ENCODE measurements at places on chromosomes 4 and X.
A peak's percentile ranks its signal among the peaks of the same experiment; 100 is the strongest.

DNA sequence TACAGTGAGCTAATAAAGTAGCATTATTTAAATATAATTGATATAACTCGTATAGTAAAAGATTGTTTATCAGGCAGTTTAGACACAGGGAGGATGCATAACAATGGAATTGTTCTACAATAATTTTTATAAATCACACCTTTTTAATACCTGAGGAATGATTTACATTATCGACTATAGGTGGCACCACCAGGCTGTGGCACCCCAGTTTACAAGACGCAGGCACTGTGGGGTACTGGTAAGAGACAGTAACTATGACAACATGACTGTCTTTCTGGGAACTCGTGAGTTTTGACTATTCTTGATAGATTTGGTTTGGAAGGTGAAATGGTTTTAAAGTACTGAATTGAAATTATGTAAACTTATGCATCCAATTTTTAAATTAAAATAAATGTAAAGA is 27.1 kb upstream of the STBD1 start:
- DNase-seq: peak; percentile 28

- DNase-seq: no peak
Observed at GRCh38 chrX:155056471-155056870, 14.5 kb downstream of the CMC4 start.

DNA sequence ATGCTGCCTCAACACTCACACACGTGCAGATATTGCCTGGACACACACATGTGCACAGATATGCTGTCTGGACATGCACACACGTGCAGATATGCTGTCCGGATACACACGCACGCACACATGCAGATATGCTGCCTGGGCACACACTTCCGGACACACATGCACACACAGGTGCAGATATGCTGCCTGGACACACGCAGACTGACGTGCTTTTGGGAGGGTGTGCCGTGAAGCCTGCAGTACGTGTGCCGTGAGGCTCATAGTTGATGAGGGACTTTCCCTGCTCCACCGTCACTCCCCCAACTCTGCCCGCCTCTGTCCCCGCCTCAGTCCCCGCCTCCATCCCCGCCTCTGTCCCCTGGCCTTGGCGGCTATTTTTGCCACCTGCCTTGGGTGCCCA is 14.7 kb downstream of the FGFRL1 start:
- peak; percentile 61 for DNase-seq

GRCh38 chr4:184599492-184600135 is 49.6 kb downstream of the CASP3 start:
- no peak for DNase-seq

GRCh38 chr4:39970671-39971640 is 6.8 kb downstream of the PDS5A start:
- peak; percentile 77 for DNase-seq

GRCh38 chr4:40581254-40582140 is 48.2 kb downstream of the RBM47 start:
- DNase-seq: no peak

DNA sequence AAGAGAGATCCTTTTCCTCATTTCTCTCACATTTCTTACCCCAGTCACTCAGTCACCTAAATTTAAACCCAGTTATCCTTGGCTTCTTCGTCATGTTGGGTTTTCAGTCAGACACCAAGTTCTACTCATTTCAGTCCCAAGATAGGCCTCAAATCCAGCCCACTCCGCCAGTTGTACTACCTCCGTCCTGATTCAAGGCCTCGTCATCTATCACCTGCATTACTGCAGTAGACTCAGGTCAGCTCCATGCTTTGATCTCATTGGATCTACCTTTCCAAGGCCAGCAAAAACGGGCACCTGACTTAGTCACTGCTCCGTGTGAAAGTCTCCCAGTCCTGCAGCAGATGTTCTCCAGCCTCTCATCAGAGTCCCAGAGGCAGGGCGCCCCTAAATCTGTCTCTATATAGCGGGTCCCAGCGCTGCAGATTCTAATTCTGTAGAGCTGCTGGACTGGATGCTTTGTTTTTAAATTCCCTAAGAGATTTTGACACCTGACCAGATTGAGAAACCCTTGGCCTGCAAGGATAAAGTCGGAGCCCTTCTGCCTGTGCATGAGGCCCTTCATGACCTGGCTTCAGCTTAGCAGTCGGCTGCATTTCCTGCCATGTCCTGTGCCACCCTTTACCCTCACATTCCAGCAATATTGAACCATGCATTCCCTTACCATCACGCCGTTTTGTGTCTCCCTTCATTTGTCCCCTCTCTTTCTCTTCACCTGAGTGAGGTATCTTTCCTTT is 53.7 kb downstream of the ZFX start:
- DNase-seq: no peak

- no peak for DNase-seq
Observed at GRCh38 chrX:74902806-74903205, 22.4 kb downstream of the NEXMIF start.
